ENCODE measurements at places on chromosomes 4 and X.

GRCh38 chr4:113445286-113445685 lies 316.3 kb downstream of the CAMK2D start:
- no peak for DNase-seq

DNA sequence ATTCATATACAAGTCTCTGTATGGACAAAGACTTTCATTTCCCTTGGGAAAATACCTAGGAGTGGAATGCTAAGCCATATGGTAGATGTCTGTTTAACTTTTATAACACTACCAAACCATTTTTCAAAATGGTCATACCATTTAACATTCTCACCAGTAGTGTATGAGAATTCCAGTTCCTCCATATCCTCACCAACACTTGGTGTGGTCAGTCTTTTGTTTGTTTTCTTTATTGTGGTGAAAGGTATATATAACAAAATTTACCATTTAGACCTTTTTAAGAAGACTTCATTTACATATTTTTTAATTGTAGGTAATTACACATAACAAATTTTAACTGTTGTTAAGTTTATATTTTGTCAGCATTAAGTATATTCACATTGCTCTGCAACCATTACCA lies 12.7 kb upstream of the APLN start:
- no peak for DNase-seq

DNA sequence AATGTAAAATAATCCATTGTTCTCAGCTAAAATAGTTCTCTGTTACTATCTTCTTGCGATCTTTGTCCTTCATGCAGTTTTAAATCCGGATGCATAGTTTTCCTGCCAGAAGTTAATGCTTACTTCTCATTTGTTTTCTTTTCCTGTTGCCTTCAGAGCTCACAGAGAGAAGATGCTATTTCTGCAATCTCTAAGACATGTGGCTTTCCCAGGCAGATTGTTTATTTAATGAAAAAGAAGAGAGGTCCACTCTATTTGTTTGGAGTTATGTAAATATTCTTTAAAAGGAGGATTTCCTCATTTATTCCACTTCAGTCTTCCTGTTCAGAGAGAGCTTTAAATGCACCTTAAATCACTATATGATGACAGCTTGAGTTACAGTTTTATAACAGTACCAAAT lies 39.3 kb upstream of the HPGD start:
- no peak for DNase-seq

DNA sequence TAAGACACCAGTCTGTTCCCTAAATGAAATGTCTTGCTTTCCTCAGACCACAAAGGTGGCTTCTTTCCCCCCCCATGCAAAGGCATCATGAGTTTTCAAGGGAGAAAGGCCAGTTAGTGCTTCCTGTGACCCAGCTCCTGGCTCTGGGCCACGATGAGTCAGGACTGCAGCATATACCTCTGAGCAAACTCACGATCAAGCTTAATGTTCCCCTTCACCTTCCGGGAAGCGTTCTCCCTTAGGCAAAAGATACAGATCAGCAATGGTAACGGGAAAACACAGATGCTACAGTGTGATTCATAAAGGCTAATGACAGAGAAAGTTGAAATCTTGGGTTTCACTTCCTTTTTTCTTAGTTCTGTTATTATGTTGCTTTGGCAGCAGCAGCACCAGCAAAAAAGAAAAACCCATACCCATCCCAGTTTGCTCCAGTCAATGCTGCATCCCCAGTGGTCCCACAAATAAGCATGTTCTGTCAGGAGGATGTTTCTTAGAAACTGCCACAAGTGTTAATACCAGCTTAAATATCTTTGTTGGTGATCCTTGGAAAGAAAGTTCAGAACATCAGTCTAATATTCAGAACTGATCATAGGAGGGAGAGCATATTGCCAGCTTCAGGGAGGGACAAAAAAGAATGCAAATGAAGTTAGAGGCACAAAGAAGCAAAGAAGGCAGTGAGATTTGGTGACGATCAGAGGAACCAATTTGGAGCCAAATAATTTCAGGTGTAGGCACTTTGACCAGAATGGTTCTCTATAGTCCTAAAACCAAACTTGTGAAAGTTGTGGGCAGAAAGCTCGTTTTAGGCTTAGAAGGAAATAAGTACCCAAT lies 41.2 kb downstream of the LONRF3 start:
- no peak for DNase-seq

DNA sequence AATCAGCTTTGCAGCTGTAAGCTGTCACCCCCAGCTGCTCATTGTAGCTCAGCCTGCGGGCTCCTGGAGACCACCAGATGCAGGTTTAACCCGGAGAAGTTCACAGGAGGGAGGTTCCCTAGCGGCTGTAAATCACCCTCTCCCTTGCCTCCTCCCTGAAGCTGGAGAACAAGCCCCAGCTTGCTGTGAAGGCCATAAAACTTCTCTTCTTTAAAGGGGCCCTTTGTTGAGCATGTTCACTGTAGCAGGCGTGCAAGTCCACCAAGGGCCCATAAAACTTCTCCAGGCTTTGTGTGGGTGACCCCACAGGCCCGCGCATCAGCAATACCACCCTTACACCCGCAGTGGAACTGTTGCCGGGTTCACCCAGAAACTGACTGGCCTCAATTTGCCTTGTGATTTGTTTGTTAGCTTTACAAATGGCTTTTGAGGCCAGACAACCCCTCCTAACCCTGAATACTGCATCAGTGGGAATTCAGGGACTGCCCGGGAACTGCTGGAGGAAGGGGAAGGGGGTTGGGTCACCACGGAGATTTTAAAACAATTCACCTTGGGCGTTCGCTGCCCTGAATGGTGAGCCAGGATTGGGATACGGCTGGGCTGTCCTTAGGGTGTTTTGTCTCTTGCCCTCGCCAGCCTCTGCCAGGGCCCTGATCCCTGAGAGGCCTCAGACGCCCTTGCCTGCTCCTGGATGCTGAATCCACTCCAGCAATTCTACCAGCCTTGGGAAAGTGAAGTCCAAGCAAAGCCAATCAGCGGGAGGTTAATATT lies 49.5 kb upstream of the ATP6AP2 start:
- DNase-seq: no peak

DNA sequence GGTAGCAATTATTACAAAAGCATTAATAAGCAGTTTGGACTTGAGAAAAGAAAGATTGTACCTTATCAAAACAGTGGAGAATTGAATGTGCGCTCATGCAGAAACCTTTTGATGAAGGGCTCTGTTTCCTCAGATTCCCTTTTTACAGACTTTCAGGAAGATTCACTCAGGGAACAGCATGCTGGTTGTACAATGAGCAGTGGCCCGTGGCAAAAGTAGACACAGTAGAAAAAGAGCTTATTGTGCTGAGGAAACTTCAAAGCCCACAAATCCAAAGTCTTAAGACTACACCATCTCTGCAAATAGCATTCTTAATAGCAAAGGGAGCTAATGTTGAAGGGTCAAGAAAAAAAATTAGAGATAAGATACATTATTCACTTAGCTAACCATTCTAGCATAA lies 858.9 kb downstream of the PDHA2 start:
- DNase-seq: no peak

DNA sequence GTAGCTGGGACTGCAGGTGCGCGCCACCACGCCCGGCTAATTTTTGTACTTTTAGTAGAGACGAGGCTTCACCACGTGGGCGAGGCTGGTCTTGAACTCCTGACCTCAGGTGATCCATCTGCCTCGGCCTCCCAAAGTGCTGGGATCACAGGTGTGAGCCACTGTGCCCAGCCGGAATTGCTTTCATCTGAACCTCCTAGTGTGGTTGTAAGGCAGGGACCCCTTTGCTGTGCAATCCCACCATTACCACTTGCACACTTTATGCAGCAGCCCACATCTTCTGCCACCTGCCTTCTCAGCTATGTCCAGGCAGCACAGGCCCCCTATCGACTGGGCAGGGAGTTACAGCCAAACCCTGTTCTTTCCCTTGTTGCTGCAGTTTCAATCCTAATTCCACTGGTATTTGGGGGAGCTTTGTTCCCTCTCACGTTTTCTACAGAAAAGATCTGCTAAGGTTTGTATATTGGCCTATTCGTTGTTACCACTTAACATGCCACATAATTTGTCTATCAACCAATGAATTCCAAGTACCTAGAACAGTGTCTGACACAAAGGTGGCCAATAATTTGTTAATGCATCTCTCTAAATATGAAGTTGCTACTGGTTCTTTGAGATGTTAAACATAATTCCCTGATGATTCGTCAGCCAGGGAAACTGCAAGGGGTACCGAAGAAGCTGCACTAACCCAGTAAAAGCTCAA lies 6.5 kb downstream of the RPL39 start:
- DNase-seq: no peak

DNA sequence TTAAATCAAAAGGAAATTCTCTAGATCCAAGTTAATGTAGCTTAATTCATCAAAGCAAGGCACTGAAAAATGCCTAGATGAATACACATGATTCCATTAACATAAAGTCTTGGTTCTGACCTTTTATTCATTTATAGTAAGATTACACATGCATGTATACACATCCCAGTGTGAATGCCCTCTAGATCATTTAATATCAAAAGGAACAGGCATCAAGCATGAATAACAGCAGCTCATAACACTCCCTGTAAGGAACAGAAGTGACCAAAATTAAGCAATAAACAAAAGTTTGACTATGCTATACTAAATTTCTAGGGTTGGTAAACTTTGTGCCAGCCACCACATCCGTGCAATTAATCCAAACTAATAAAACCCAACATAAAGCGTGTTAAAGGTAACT lies 511.5 kb downstream of the SPIN4 start:
- DNase-seq: no peak

DNA sequence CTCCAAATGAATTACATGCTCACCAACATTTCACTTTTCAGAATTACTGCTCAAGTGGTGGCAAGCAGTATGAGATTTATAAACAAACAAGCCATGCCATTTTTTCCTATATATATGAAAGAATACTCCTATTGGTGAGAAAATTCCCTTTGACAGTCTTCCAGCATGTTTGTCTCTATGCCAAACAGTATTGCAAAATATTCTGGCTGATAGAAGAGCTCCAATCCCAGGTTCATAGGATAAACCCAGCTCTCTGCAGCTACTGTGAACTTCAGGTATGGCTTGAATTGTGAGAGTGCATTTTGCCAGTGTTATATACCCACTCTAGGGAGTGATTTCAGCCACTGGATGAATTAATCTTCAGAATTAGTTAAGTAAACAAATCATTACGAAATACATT lies 108.8 kb downstream of the MAGEC2 start:
- DNase-seq: no peak

DNA sequence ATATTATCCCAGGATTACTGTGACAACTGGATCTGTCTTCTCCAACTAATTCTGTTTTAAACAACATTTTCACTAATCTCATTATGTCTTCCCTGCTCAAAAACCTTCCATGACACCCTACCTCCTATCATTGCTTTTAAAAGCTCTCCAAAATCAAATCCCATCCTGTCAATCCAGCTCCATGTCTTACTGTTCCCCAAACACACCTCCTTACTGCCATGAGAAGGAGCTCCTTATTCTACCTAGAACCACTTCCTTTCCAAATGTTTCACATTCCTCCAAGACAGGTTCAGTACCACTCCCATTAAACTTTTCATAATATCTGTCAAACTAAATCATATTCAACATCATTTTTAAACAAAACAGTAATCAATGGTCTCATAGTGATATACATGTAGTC lies 66.9 kb upstream of the WDR17 start:
- DNase-seq: no peak

- DNase-seq: no peak
Measured at GRCh38 chrX:17654116-17654515, 83.2 kb upstream of the SCML1 start.

GRCh38 chrX:42869659-42870476 lies 91.9 kb upstream of the PPP1R2C start:
- no peak for DNase-seq

- DNase-seq: no peak
Measured at GRCh38 chrX:7852166-7852565, 9.2 kb downstream of the VCX start.

- DNase-seq: no peak
Measured at GRCh38 chr4:42906891-42907759, 14.6 kb downstream of the GRXCR1 start.

DNA sequence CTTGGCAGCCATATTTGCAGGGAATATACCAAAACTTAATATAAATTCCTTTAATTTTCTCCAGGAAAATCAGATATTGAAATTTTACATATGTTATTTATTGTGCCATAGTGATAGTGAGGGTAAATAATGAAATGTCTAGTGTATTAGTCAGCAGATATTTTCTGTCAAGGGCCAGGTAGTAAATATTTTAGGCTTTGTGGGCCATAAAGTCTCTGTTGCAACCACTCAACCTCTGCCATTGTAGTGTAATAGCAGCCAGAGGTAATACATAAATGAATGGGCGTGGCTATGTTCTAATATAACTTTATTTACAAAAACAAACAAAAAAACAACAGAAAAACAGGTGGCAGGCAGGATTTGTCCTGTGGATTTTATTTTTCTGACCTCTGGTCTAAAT lies 33.5 kb downstream of the MSL3 start:
- no peak for DNase-seq

DNA sequence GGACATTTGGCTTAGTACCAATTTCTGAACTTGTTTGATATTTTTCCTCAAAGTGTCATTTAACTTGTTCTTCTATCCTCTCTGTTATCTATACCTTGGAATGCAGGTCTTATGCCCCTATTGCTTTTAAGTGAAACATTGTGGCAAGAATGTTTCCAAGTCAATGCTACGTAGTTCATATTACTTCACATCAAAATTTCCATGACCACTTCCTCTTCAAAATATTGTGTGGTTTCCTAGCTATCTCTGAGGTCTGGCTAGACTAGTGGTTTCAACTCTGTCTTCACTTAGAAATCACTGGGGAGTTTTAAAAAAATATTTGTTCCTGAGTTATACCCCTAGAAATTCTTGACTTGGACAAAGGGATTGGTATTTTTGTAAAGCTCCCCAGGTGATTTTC lies 20.2 kb upstream of the RASGEF1B start:
- DNase-seq: no peak

DNA sequence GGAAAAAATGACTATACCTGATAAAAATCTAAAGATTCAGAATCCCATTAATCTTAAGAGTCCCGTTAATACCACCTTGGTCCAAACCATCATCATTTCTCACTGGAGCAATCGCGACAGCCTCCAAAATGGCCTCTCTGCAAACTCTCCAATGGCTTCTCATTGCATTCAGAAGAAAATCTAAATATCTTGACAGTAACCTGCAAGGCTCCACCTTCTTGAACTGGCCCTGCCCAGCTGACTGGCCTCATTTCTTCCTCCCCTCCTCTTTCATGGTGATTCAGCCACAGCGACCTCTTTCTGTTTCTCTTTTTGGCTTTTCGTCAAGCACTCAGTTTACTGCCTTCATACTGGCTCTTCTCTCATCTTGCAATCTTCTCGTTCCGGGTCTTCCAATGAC lies 56.2 kb upstream of the GPRIN3 start:
- DNase-seq: no peak

- DNase-seq: no peak
Measured at GRCh38 chrX:40065296-40066046, 32.3 kb downstream of the BCOR start.

- DNase-seq: no peak
Measured at GRCh38 chr4:165600959-165601683, 222.3 kb downstream of the CPE start.

- no peak for DNase-seq
Measured at GRCh38 chr4:16608123-16608522, 290.3 kb downstream of the LDB2 start.

DNA sequence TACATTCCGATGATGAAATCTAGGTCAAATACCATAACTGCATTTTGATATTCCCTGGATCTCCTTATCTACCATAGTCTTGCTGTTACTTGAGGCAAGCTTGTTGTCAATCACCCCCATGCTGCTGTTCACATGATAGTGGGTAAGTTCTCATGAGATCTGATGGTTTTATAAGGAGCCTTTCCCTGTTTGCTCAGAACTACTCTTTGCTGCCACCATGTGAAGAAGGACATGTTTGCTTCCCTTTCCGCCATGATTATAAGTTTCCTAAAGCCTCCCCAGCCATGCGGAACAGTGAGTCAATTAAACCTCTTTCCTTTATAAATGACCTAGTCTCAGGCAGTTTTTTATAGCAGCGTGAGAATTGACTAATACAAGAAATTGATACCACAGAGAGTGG lies 432.0 kb downstream of the GLUD2 start:
- DNase-seq: no peak
